HT-29 (cell line): ENCODE measurements at places on chromosomes 2 and 18. TPM values are rescaled to one million over a fixed set of nuclear protein-coding genes. Genes with fewer than 3 reads are reported as not detected.

SIGLEC15 gene
- total RNA-seq, result 3.5 and 5.5 TPM in 2 replicates

RAPGEF4 gene
- not detected in 2 replicates for total RNA-seq

NETO1 gene
- not detected in 2 replicates for total RNA-seq

GPATCH11 gene
- 1.1 and 1.5 TPM in 2 replicates for total RNA-seq

ASPRV1 gene
- total RNA-seq, result 1.1 and 2.1 TPM in 2 replicates

CFAP65 gene
- not detected in 2 replicates for total RNA-seq

MOGAT1 gene
- not detected in 2 replicates for total RNA-seq

HOXD8 gene
- total RNA-seq, result not detected in 2 replicates

DSG4 gene
- total RNA-seq, result 0.03 and 0.38 TPM in 2 replicates

KCNJ13 gene
- total RNA-seq, result not detected in 2 replicates

CD28 gene
- not detected in 2 replicates for total RNA-seq

SP140L gene
- 2.7 and 3.5 TPM in 2 replicates for total RNA-seq

ATG16L1 gene
- 32.4 and 36.6 TPM in 2 replicates for total RNA-seq

CPSF3 gene
- 31.7 and 43.9 TPM in 2 replicates for total RNA-seq

CCT4 gene
- total RNA-seq, result 145 and 155 TPM in 2 replicates

CHST9 gene
- not detected in 2 replicates for total RNA-seq

INHBB gene
- not detected in 2 replicates for total RNA-seq

GALNT3 gene
- 35.2 and 39.6 TPM in 2 replicates for total RNA-seq

TMEM200C gene
- total RNA-seq, result not detected in 2 replicates
